Nephron progenitor cell (in vitro differentiated cells): ENCODE measurements at places on chromosomes 4 and X.
A peak's percentile ranks its signal among the peaks of the same experiment; 100 is the strongest.

GRCh38 chr4:122346503-122346902 is 32.3 kb upstream of the ADAD1 start:
- no peak for DNase-seq

DNA sequence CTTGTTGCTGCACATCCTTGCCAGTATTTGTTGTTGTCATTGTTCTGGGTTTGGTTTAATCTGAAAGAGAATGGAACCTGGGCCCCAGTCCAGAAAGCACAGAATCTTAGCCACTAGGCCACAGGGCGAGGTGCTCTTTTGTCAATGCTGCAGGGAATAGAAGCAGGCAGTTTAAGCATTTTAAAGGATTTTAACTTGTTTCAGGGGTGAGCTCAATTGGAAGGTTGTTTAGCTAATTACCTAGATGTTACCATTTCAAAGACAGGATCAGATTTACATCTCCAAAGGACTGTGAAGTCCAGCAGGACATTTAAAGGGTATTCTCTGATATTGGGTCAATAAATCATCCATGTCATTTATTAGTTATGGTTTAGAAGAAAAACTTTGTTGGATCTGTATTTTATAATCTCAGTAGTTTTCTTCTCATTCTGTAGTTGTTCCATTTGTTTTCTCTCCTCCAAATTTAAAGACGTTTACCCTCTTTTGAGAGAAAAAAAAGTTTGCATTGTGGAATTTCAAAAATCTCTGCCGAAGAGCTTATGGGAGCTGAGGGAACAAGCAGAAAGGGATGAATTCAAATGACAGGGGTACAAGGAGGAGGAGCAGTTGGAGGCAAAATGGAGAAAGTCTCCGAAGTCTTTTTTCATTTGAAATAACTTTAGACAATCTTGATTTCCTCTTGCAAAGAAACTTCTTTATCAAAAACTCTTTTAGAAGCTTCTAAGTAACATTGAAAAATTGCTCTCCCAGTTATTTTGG is 57.5 kb upstream of the FAM47C start:
- DNase-seq: no peak

GRCh38 chr4:83124111-83124780 is 9.7 kb upstream of the PLAC8 start:
- no peak for DNase-seq

DNA sequence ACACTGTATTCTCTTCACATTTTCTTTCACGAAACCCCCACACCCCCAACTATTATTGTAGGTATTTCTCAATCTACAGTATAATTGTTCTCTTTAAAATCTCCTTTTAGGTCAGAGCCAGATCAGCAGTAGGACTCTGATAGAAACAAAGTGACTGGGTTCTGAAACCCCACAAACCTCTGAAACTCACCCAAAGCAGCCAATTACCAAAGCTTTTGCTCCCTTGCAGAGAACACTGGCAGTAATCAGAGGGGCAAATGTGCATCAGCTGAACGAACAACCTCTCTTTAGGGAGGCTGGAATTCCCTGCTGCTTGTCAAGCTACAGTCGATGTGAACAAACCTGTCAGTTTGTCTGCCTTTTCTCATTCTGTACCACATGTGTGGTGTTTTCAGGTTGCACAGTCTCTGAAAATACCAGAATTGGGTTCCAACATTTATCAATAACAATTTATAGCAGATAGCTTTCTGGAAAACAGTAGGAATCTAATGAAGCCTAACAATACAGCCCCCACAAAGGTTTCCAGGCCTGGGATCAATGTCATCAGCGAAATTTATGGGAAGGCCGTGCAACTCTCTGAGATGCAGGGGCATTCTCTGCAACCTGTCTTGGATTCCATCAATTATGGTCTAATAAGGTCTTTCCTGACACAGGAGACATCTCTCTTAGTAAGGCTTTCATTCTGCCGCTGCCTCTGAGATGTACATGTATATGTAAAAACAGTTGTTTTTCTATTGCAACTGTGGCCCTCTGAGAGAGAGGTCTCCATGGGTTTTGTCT is 395.9 kb downstream of the GPAT3 start:
- no peak for DNase-seq

DNA sequence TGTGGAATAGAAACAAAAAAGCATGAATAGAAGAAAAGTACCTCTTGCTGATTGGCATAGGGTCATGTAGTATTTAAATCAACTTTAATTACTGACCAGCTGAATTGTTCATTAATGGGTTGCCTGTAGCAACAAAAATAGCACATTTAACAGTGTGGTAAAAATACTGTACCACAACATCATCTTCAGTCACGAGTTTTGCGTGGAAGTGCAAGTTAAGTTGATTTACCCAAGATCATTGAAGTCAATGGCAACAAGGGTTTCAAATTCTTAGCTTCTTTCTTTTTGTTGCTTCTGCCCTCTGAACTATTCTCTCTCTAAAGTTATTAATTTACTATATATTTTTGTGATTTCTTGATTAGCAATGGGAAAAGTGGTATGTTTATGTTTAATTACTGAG is 526.6 kb downstream of the C4orf33 start:
- DNase-seq: no peak

GRCh38 chrX:19707246-19707871 is 180.0 kb downstream of the SH3KBP1 start:
- no peak for DNase-seq

- no peak for DNase-seq
These were observed 239.3 kb downstream of the RPA4 start for GRCh38 chrX:97123001-97123400.

- no peak for DNase-seq
These were observed 83.5 kb upstream of the LIMCH1 start for GRCh38 chr4:41454423-41454822.

GRCh38 chr4:97589481-97590196 is 553.6 kb downstream of the STPG2 start:
- DNase-seq: no peak

- DNase-seq: no peak
These were observed 48.3 kb downstream of the MTHFD2L start for GRCh38 chr4:74206088-74206825.

DNA sequence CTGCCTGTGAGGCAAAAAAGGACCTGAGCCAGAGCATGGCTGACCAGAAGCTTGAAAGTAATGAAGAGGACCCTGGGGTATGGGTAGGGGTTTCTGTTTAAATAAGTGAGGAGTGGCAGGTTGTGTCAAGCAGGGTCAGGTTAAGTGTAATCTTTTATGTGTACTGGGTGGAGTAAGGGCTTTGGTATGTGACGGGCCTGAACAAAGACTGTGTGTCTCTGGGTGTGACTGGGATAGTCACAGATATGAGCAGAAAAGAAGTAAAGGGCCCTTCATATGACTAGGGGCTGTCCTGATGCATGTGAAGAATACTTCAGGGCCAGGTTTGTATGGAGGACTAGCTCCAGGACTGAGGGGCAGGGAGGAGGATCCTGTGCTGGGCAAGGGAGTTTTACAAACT is 82.4 kb downstream of the ITIH6 start:
- DNase-seq: no peak

DNA sequence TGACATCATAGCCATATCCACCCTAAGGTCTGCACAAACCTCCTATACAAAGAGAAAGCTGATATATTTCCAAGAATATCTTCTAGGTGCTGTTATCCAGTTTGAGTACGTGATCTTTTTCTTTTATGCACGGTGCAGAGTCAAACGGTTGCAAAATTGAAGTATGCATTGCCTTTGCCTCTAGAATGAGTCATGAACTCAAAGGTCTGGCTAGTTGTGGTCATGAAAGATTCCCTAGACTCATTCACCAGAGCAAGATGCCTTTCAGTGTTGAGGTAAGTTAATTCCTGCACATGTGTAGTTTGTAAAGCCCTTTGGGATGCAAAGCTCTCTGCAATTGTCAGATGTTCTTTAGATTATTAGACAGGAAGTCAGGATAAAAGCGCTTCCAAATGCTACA is 704.4 kb downstream of the PCDH19 start:
- no peak for DNase-seq

- peak; percentile 41 for DNase-seq
These were observed 95.5 kb downstream of the SOWAHB start for GRCh38 chr4:76802236-76803021.

DNA sequence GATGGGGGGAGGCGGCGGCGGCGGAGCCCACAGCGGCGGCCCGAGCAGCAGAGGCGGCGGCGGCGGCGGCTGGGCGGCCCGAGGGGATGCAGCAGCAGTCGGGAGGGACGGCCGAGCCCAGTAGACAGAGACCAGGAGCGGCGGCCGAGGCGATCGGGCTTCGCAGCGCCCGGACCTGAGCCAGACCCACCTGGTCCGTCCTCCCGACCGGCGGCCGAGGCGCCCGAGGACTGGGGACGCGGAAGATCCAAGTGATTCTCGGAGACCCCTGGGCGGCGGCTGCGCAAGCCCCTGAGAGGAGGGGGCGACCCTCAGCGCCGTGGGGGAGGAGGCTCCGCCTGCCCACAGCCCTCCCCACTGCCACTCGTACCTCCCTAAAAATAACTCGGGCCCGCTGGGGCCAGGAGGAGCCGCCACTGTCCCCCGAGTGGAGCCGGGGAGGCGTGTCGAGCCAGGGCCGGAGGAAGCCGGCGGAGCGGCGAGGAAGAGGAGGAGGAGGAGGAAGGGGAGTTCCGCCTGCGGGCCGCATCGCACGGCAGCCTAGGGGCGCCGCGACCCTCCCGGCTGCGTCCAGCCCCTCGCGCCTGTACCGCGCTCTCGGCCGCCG is 608 bp downstream of the RAPGEF2 start:
- peak; percentile 69 for DNase-seq

- DNase-seq: no peak
These were observed 26.8 kb upstream of the STPG2 start for GRCh38 chr4:98170035-98170434.

- DNase-seq: no peak
These were observed 208.1 kb upstream of the PPP3CA start for GRCh38 chr4:101555341-101555880.

- DNase-seq: no peak
These were observed 3.0 kb downstream of the GPC4 start for GRCh38 chrX:133412246-133412645.

DNA sequence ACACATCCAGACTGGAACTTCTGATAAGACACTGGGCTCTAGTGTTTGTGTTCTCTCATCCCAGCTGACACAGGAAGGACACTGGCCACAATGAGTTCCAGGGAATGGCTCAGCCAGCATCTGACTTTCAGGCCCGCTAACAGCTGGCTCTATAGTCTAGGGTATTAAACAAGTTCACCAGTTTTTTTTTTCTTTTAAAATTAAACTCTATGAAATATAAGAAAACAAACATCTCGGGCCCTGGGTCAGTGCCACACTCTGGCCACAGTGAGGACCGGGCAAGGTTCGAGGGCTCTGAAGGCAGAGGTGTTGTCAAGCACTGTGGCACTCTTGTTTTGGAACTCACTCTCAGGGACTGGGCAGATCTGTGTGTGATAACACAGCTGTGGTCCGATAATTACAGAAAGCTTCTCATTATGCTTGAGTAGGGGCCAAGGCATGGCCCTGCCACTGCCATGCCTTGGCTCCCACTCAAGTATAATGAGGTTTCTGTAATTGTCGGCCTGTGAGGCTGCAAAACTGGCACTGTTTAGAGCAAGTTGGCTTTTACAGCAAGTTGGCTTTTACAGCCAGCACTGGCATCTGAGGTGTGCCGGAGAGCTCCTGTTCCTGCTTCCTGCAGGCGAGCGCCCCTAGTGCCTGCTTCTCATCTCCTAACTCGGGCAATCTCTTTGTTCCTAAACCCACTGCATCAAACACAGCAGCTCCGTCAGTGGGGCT is 62.8 kb downstream of the PPP1R2C start:
- peak; percentile 64 for DNase-seq

DNA sequence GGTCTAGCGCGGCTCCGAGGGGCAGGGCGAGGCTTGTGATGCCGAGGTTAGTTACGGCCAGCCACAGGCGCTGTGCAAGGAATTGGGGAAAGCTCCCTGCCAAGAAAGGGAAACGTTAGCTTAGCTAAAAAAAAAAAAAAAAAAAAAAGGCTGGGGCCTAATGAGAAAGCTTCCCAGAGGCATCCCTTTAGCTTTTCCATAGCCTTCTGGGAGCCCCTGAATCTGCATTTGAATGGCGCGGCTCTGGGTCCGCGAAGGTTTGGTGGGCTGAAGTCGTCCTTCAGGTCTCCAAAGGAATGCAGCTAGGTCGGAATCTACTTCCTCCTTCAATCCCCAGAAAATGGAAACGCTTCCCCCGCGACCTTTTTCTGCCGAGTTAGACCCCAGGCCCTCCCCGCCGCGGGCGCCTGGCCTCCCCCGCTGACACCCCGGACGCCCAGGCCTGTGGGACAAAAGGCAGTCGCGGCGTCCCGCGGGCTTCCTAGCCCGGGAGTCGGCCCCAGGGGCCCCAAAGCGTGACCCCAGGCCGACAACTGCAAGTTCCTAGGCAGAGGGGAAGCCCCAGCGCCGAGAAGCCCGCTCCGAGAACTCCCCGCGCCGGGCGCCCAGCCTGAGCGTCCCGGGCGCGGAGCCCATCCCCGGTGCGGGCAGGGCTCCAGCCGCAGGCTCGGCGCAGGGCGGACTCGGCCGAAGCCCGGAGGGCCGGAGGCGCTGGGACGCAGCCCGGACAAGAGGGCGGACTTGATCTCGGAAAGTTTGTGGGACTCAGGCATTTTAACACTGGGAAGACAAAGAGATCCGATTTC is 605 bp upstream of the FAT1 start:
- DNase-seq: peak; percentile 62

DNA sequence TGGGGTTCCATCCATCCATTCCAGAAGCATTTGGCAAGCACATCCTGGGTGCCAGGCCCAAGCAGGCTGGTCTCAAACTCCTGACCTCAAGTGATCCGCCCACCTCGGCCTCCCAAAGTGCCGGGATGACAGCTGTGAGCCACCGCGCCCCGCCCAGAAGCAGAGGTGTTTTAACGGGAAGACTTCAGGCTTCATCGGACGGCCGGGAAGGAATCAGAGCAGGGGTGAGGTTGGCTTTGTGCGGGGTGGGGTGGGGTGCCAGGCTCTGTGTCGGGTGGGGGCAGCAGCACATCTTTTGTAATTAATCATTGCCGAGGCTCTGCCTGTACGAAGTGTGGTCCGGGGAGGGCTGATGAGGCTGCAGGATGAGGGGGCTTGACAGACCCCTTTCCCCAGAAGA is 5.1 kb upstream of the SLC25A6 start:
- DNase-seq: no peak

GRCh38 chrX:25143596-25143995 is 127.8 kb upstream of the ARX start:
- DNase-seq: no peak

GRCh38 chrX:40107291-40108161 is 9.8 kb upstream of the BCOR start:
- DNase-seq: peak; percentile 54
